Liver (tissue), 10 donors: ENCODE measurements at places on chromosomes 1 and 21. TPM values are rescaled to one million over a fixed set of nuclear protein-coding genes. Genes with fewer than 3 reads are reported as not detected.

- DNase-seq, result no peak
Observed at GRCh38 chr1:109531826-109532364, 7.8 kb upstream of the GPR61 start.

DNA sequence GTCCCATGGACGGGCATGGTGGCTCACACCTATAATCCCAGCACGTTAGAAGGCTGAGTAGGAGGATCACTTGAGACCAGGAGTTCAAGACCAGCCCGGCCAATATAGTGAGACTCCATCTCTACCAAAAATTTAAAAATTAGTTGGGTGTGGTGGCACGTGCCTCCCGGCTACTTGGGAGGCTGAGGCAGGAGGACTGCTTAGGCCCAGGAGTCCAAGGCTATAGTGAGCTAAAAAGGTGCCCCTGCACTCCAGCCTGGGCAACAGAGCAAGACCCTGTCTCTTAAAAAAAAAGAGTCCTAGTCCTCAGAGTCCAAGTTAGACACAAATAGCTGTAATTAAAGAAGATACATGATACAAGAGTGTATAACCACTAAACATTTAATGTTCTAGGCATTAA is 20.1 kb downstream of the TRIT1 start:
- DNase-seq, result no peak

DNA sequence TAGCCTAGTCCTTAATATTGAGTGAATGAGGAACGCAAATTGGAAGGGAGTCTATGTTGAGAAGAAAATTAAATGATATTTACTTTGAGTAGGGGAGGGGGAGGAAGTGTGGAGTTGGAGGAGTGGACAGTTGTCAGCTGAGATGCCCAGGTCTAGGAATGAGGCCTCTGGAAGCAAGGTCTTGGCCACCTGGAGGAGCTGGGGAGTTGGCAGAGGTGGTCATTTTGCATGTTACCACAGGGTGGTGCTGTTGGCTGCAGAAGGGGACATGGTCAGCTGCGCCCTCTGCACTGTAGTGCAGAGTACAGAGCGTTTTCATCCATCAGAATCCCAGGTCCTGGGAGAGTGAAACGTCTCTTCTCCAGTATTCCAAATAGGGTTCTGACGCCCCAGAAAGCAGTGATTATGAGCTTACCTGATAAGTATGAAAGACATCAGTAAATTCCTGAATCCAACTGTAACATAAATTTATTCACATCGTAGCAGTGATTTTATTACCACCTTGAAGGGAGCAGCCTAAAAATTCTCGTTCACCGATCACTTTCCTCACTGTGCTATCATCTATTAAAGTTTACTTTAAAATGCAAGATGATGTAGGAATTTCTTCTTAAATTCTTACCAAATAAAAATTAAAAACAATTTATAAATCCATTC is 13.8 kb downstream of the PARK7 start:
- DNase-seq, result peak; percentile 66

DNA sequence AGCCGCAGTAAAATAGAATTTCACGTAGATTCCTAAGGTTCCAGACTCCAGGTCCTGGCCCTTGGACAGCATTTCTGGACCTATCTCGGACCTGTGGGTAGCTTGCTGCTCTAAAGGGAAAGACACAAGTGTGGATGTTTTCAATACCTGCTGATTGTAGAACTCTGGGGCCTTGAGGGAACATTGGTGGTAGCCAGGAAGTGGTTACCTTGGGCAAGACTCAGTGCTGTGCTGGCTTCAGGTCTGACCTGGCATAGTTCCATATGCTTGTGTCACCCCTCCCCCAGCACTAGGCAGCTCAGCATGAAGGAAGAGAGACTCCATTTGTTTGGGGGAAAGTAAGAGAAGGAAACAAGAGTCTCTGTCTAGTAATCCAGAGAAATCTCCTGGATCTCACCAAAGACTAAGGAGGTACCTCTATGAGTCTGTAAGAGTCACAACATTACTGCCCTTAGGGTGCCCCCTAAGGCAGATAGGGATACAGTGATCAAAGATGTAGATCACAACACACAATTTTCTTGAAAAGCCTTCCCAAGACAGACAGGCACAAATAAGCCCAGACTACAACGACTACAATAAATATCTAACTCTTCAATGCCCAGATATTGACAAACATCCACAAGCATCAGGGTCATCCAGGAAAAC is 398.8 kb downstream of the TGFB2 start:
- DNase-seq, result no peak

- DNase-seq, result no peak
Observed at GRCh38 chr1:209985002-209985401, 47.0 kb downstream of the SYT14 start.

DNA sequence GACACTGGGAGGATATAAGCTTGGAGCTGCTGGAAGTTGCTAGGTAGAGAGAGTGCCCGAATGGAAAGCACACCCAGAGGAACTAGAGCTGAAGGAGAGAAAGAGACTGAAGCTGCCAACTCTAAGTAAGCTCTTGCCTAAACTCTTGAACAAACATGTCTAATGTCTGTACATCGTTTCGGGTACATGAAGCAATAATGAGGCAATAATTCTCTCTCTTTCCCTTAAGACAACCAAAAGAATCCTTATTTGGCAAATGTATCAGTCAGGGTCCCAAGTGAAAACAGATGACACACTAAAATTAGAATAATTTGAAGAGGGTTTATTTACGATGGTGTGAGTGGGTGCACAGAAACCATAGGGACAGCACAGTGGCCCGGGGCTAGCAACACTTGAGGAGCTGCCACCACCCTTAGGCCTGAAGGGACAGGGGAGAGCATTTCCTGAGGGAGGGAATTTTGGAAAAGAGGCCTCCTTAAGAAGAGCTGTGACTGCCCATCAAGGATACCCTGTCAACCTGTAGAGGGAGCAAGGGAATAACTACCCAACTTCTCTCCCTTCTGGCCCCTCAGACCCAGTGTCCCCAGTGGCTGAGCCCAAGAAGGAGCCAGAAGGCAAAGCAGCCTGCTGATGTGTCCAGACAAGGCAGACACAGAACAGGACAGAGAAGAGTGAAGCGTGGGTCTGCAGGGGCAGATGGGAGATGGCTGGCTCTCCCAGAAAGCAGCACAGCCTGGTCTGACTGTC is 36.1 kb upstream of the KHDRBS1 start:
- no peak for DNase-seq

- peak; percentile 55 for DNase-seq
Observed at GRCh38 chr1:247373721-247374141, 42.1 kb upstream of the ZNF496 start.

DNA sequence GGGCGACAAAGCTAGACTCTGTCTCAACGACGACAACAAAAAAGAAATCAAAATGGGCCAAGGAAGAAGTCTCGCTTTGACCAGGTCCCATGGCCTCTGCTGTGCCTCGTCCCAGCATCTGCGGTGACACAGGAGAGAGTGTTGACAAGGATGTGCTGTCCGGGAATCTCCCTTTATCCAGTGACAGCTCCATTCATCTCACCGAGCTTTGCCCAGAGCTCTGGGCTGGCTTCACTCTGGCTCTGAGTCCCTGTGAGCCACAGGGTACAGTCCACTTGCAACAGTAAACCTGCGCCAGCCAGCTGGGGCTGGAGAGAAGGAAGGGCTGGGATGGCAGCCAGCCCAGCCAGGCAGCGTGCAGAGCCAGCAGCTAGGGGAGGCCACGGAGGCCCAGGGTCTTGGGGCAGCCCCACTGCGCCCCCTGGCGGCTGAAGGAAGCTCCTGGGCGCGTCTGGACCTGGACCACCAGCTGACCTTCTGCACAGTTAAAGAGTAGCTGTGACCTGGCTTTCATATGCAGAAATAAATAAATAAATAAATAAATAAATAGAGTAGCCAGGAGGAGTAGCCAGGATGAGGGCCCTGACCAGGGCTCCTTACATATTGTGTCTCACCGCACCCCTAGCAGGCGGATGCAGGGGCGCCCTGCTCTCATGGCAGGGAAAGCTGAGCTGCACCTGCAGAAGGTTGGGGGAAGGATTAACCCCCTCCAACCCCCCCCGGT is 29.7 kb downstream of the ENO1 start:
- DNase-seq, result peak; percentile 89

- DNase-seq, result no peak
Observed at GRCh38 chr1:9844756-9845155, 21.0 kb upstream of the CLSTN1 start.

DNA sequence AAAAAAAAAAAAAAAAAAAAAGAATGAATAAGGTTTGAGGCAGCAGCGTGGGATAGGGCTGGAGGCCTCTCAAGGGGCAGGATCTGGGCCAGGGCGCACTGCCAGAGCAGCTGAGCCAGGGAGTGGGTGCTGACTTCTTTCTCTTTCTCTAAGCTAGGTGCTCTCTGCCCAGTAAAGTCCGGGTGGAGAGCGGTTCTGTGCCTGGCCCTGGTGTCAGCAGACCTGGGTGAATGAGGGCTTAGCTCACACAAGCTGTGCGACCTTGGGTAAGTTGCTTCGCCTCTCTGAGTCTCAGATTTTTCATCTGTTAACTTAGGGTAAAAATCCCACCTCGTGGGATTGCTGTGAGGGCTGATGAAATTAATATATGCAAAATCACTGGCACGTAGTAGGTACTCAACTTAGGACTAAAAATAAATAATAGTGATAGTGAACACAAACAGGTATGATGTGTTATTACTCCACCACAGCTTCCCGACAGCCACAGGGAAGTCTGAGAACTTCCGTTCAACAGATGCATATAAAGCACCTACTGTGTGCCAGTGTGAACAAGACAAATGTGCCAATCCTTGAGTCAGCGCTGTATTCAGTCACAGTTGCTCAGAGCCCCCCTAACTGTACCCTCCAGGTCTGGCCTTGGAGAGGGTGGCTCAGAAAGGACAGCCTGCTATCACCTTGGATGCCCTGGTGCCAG is 2.0 kb upstream of the FAM131C start:
- DNase-seq, result no peak

GRCh38 chr1:244322791-244323521 is 128.8 kb downstream of the ADSS2 start:
- DNase-seq, result no peak

GRCh38 chr1:214224611-214225354 is 56.2 kb upstream of the SMYD2 start:
- DNase-seq, result no peak

- no peak for DNase-seq
Observed at GRCh38 chr1:100866041-100866900, 28.4 kb downstream of the EXTL2 start.

GRCh38 chr1:119416006-119416640 is 1.2 kb downstream of the HSD3B2 start:
- no peak for DNase-seq

DNA sequence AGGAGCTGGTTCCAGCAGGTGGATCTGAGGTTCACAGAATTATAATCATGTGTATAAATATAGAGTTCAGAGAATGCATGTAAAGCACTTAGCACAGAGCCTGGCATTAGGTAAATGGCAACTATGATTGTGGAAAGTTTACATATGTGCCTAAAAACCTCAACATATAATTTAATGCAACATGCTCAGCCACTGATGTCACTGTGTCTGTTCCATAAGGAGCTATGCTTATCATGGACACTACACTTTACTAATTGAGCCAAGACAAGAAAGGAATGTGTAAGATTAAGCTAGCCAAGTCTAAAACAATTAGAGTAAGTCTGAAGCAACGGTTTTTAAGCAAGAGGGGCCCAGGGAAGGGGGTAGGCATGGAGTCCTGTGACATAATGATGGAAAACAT is 61.5 kb downstream of the GNG12 start:
- DNase-seq, result no peak

DNA sequence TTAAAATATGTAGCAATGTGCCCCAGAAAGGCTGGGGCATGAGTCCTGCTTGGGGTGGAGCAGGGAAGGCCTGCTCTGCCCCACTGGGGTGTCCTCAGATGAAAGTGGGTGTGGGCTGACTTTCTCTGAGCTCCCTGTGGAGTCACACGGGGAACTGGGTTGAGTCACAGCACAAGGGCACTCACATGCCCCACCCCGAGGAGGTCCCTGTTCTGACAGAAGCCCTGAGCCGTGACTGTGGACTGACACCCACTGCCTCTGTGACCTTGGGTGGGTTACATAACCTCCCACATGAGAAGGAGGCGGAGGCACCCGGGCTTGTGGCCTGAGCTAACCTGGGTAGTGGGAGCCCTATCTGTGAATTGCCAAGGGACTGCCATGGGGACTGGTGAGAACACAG is 52.5 kb upstream of the TINAGL1 start:
- DNase-seq, result no peak

- peak; percentile 79 for DNase-seq
Observed at GRCh38 chr1:94541246-94542087, at the start of gene F3. Gene F3 (minus strand): TSS chr1:94541759. CDS start chr1:94541636, 123 bp downstream.

DNA sequence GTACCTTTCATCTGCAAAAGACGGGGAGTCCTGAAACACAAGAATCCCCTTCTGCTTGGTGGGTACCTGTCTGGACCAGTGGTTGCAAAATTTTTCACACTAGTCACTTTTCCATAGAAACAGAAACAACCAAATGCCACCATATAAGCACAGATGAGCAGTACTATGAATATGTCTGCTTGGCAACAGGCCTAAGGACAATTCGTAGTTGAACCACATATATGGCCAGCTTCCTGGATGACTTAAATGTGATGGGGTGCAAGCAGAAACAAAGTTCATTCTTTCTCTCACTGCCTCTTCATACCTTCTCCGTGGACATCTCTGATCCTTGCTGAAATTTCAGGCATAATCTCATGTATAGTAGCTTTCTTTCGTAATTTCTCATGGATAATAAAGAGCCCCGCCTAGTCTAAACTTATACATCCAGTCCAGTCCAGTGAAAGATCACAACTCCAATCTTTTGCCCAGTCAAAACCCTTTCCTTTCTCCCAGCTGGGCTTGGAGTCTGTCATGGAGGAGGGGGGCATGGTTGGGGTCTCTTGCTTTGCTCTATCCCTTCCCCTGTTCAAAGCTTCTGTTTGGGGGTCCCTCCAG is 7.0 kb downstream of the FCAMR start:
- DNase-seq, result no peak

GRCh38 chr21:14353726-14354125 is 29.2 kb downstream of the HSPA13 start:
- DNase-seq, result no peak

GRCh38 chr1:154157520-154158306 is 2.8 kb upstream of the NUP210L start:
- DNase-seq, result no peak

GRCh38 chr1:193156822-193157142 is 29.6 kb downstream of the B3GALT2 start:
- DNase-seq, result no peak

- peak; percentile 88 for DNase-seq
Observed at GRCh38 chr1:219173758-219174459, at the start of gene LYPLAL1. Gene LYPLAL1 (plus strand): TSS chr1:219173878. CDS start chr1:219173891, 13 bp downstream.

Gene LCE1A
- total RNA-seq, result not detected

Gene ARID4B
- total RNA-seq, result 21.6 TPM

Gene CYP4X1
- 4.9 TPM for total RNA-seq

Gene SPTA1
- total RNA-seq, result 0.08 TPM

Gene LIN28A
- not detected for total RNA-seq

Gene CD1D
- total RNA-seq, result 8.4 TPM

Gene CRP
- total RNA-seq, result 4,637 TPM

Gene SPATA21
- not detected for total RNA-seq

Gene SPAG17
- total RNA-seq, result 0.17 TPM

Gene AADACL4
- total RNA-seq, result not detected

Gene LAMC2
- 0.05 TPM for total RNA-seq

Gene MAP1LC3C
- not detected for total RNA-seq

Gene PRR9
- not detected for total RNA-seq

Gene AIM2
- 0.42 TPM for total RNA-seq

Gene KMO
- total RNA-seq, result 24.7 TPM

Gene GBP4
- 8.1 TPM for total RNA-seq
